Fibroblast of mammary gland (primary cell): ENCODE measurements at places on chromosomes 11 and 22.

GRCh38 chr11:9858822-9859221, 194.9 kb downstream of the SWAP70 start:
- DNase-seq: no peak

- DNase-seq: no peak
These were observed 33.3 kb upstream of the CACNG2 start for GRCh38 chr22:36736701-36737320.

DNA sequence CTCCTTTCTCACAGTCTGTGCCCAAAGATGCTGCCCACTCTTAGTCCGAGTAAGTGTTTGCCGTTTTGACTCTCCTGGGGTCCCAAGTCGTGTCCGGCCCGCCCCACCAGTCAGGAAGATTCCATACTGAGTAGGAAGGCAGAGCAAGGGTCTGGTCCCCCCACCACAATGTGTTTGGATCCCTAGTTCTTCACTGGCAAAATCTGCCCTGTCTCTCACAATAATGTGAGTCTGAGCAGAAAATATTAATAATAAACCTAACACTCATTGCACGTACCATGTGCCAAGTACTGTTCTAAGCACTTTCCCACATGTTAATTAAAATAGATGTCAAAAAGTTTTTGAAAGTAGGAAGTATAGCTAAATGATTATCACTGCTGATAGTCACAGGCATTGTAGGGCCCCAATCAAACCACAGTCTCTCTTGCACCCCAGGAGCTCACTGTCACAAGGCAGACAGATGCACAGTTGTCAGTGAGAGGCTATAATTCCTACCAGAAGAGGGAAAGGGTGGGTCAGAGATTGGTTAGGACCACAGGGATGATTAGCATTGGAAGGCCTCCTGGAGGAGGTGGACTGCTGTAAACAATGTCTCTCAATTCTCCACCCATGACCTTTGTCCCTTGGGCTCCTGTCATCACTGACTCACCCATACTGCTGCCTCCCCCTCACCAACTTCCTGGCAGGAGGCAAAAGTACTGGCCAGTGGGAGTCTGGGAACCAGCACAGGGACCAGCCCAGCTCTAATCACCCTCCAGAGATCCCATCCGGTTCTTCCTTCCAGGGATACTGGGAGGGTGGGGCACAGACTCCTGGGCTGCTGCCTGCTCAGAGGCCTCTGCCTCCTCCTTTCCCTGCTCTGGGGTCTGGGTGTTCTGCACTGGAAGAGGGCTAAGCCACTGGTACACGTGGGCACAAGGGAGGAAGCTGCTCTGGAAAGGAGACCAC, 1.0 kb upstream of the POLD4 start:
- DNase-seq: peak; percentile 99

DNA sequence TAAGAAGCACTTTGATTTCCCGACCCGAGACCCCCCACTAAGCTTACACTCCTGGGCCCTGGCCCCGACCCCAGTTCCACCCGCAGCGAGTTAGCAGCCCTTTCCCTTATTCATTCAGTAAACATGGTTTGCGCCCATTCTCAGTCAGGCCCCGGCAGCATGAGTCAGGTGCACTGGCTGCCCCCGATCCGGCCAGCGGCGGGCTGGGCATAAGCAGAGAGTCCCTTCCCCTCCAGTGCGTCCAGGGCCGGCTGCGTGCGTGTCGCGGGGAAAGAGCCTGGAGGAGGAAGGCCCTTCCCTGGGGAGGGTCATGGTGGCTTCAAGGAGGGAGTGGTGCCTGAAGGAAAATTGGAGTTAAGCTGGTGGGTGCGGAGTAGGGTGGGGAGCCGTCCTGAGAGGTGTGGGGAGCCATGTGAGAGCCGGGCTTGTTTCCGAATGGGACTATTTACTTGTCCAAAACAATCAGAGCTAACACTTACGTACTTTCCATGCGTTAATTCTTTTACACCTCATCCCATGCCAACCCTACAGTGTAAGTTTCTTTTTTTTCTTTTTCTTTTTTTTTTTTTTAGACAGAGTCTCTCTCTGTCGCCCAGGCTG, 657 bp downstream of the IGHMBP2 start:
- peak; percentile 34 for DNase-seq

DNA sequence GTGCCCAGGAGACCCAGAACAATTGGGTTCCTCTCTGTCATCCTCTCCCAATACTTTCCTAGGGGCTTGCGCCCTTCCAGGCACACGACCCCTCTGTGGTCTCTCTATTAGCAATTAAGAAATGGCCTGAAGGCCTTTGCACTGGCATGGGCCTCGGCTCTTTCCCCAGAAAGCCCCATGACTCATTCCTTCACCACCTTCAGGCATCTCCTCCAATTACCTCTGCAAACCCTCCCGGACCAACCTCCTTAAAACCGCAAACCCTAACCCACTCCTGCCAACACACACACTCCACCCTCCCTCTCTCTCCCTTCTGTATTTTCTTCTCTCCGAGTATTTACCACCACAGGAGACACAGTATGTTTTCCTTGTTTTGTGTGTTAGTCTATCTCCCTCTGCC, 36.7 kb downstream of the LARGE1 start:
- DNase-seq: no peak

DNA sequence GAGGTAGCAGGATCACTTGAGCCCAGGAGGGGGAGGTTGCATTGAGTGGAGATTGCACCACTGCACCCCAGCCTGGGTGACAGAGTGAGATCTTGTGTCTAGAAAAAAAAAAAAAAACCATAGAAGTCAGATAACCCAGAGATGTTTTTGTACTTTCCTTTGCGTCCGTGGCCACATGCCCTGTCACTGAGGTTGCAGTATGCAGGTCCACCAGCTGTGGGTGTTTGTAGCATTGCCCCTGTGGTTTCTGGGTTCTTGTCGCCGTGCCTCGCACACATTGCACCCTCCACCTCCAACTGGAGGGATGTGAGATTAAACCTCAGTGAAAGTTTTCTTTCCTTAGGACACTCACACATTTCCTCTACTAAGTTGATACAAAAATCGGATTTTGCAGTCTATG, 70.3 kb downstream of the TNRC6B start:
- no peak for DNase-seq
